ENCODE measurements at places on chromosomes 3 and 15.

DNA sequence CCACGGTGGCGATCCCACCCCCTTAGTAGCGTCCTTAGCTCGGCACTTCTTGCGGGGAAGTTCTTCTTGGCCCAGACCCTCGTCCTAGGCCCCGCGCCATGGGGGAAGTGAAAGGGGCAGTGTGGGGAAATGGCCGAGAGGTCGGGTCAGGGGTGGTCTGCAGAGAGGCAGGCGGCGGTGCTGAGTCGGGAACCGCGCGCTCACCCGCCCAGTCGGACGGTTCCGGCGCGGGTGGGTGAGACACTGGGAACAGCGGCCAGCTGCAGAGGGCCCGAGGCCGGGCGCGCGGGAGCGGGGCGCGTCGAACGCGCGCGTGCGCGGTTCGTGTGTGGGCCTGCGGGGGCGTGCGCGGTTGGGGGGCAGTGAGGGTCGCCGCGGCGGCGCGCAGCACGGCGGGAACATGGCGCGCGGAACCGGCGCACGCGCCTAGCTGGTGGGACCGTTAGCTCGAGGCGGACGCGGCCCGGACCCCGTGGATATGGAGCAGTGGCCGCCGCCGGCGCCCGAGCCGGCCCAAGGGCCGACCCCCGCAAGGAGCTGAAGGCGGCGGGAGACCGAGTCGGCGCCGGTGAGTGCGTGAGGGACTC, 246.9 kb downstream of the GOLGA6L6 start:
- no peak for DNase-seq

DNA sequence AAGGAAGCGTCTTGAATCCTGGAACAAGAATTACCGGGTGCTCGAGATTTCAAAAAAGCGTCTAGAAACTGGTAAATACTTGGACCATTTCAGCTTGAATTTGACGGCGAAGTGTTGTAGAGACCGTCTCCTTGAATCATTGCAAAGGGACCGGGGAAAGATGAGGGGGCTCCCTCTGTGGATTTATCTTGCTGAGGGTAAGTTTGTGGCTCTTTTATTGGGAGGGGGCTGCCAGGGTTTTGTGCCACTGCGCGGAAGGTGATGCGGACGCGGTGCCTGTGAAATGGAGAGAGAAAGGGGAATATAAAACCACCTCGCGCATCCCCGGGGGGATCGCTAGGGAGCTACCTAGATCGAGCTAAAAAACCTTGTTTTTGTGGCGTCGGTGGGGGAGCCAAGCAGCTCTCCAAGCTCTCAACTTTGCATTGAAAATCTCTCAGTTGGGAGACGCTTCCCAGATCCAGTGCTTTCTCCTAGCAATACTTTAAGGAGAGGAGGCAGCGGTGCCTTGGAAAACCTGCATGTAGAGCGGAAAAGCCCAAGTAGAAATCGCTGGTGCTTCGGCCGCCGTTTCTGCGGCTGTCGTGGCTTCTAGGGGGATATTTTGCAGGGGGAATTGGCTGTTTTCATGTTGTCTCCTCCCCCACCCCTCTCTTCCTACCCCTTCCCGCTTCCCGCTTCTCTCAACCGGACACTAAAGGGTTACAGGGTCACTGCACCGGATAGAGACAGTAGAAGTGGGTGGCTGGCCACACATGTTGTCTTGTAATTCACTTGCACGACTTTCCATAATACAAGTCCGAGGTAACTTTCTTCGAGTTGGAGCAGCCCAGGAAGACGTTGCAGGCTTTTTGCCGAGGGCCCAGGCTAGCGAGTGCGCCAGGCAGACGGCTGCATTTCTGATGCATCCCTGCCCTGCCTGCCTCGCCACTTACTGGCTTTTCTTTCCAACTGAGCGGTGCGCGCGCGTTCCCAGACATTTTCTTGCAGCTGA, 187.6 kb downstream of the NLGN1 start:
- no peak for DNase-seq

DNA sequence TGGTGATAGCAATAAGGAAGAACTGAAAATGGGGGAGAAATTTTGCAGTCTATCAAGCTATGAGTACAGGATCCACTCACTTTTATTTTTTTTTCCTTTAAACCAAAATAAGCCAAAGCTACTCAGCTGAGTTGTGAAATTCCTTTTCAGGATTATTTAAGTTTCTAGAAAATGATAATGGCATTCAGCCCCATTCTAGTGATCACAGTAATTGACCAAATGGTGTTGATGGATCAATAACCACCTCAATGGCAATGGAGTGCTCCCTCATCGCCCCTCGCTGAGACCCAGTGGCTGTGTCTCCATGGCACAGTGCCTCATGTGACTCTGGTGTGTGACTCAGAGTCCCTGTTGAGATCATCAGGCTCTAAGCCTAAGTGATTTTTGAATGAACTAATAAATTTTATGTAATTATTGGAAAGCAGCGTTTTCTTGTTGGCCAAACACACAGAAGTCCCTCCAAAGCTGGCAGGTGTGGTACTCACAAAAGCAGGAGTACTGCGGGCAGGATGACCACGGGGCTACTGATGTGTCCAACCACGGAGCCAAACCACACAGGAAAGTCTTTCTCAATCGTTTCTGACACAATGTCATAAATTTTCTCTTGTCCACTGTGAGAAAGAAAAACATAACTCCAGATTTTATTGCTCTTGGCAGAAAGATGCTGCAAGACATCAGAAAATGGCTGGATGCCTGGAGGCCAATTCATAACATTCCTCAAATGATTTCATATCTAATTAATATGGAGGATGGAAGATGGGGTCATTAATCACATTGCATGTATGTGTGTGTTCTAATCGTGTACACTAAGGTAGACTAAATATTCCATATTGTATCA, 14.4 kb upstream of the STARD5 start:
- DNase-seq, result peak; percentile 67

GRCh38 chr3:52211268-52211891, 13.4 kb downstream of the ALAS1 start:
- DNase-seq, result no peak

- DNase-seq, result peak; percentile 78
Observed at GRCh38 chr3:52532838-52533622, 627 bp downstream of the NT5DC2 start.

- DNase-seq, result no peak
Observed at GRCh38 chr3:172094621-172095557, 55.5 kb downstream of the FNDC3B start.

GRCh38 chr3:17742880-17743657, 638 bp upstream of the TBC1D5 start:
- DNase-seq, result no peak

DNA sequence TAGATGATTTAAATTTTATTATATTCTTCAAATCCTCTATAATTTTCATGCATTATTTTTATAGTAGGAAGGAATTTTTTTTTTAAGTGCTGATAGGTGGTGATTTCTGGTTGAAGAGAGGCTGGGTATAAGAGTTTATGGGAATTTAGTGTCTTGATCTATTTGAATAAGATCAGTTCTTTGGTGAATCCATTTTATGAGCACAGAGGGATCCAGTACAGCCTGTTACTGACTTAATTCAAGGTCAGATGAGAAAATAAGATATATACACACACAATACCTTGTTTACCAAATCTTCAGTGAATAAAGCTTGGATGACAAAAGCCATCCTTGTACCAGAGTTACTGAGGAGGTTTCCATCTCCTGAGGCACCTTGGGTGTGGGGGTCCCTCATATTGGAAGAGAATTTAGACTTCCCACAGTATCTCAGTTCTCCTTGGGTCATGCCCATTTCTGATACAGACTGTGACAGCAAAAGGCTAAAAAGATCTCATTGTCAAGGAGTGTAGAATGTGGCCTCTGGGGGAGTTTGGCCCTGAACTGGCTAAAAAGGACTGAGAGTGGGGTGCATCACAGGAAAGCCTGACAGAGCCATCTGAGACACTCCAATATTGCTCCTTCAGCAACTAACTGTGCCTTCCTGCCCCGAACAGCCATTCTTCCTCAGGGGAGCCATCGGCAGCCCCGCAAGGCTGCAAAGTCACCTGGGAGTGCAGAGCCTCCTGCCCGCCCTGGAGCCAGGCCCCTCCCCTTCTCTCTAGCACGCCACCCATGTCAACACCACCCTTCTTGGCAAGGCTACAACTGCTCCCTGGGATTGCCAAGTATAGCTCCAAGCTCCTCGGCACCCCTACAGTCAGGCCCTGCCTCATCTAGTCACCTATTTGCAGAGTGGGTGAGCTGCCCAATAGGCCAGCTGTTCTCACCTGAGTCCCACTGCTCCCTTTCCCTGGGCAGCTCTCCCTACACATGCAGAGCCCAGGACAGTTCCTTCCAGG, 43.1 kb upstream of the HACD2 start:
- DNase-seq, result peak; percentile 79

- DNase-seq, result no peak
Observed at GRCh38 chr3:175278680-175279079, 419.5 kb downstream of the NAALADL2 start.
